ENCODE measurements at places on chromosomes 16 and 17. TPM values are rescaled to one million over a fixed set of nuclear protein-coding genes. Genes with fewer than 3 reads are reported as not detected.

Gene OR2C1
- not detected for total RNA-seq

Gene C17orf50
- not detected for total RNA-seq

Gene CTRB2
- not detected for total RNA-seq

Gene EVI2A
- 11.0 TPM for total RNA-seq

Gene COL1A1
- total RNA-seq, result 2,633 TPM

Gene ABCC11
- total RNA-seq, result 0.09 TPM

Gene P2RX1
- total RNA-seq, result not detected

Gene NT5M
- total RNA-seq, result not detected

Gene ALOX15B
- not detected for total RNA-seq

Gene MYH3
- total RNA-seq, result 0.45 TPM

Gene MBTD1
- total RNA-seq, result 15.7 TPM

Gene RNF157
- total RNA-seq, result 0.18 TPM

Gene SPATA22
- total RNA-seq, result not detected

Gene HASPIN
- total RNA-seq, result 10.5 TPM

Gene MARVELD3
- total RNA-seq, result not detected

Gene PRR15L
- total RNA-seq, result not detected

Gene ZFPM1
- total RNA-seq, result 5.2 TPM

Gene DHX38
- 39.1 TPM for total RNA-seq

Gene C16orf89
- 1.6 TPM for total RNA-seq

Gene SSTR5
- not detected for total RNA-seq

Gene CDH3
- total RNA-seq, result not detected

Gene SLC16A6
- 0.09 TPM for total RNA-seq

Gene PDIA2
- total RNA-seq, result not detected

Gene ACSM5
- total RNA-seq, result not detected

Gene CCL4L2
- not detected for total RNA-seq

Gene PRSS27
- total RNA-seq, result 1.3 TPM

Gene ANKFN1
- total RNA-seq, result not detected

Gene TBC1D3C
- not detected for total RNA-seq

Gene ZNF771
- 12.6 TPM for total RNA-seq

Gene WNT9B
- not detected for total RNA-seq

Gene CHD9NB
- total RNA-seq, result 2.3 TPM

Gene KRTAP1-5
- not detected for total RNA-seq

Gene SLFN14
- not detected for total RNA-seq

Gene SLFN12L
- total RNA-seq, result not detected

Gene CCL17
- not detected for total RNA-seq

Gene HS3ST6
- not detected for total RNA-seq

Gene LRRC37A
- total RNA-seq, result 2.3 TPM

Gene ZACN
- total RNA-seq, result not detected

Gene ASGR2
- not detected for total RNA-seq

Gene PFAS
- 22.1 TPM for total RNA-seq

Gene CENPT
- total RNA-seq, result 39.9 TPM

Gene FBXO39
- total RNA-seq, result 0.57 TPM

Gene CNGB1
- not detected for total RNA-seq

Gene CCDC92B
- not detected for total RNA-seq

Gene NCOR1
- total RNA-seq, result 117 TPM

Gene ADAD2
- not detected for total RNA-seq
